ENCODE measurements at places on chromosomes 5 and 9.

DNA sequence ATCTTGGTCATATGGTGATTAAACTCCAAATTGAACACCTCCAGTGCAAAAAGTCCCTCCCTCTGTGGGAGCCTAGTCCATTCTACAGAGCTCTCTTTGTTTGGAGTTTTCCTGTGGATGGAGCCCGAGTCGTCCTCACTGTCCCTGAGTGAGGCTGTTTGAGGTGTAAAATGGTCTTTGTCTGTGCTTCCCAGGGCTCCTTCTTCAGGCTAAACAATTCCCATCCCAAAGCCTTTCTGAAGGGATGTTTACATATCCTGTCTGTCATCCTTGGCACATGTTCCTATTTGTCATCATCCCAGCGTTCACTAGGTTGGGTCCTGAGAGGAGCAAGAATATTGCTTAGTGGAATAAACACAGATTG lies 68.9 kb downstream of the COL27A1 start:
- DNase-seq, result no peak

- no peak for DNase-seq
Measured at GRCh38 chr5:2142456-2142954, 259.8 kb upstream of the IRX4 start.

DNA sequence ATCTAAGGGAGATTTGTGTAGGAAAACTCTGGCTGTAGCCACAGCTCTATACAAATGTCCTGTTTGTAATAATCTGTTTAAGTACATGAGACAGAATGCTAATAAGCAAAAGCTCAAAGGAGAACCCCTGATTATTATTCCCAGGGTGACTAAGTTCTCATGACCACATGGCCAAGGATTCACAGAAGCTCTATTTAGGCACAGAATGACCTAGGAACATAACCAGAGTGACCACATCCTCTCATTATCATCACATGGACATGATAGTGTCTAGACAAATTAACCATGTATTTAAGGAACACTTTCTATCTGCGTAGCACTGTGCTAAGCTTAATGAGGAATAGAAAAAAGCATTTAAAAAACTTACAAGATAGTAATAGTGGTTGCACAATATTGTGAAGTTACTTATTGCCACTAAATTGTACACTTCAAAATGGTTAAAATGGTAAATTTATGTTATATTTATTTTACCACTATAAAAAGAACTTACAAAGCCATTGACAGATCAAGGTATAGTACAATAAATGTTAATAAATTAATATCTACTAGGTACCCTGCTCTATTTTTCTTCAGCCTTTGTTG lies 56.3 kb downstream of the STX17 start:
- no peak for DNase-seq

GRCh38 chr5:68071736-68072135 lies 143.8 kb upstream of the PIK3R1 start:
- no peak for DNase-seq

DNA sequence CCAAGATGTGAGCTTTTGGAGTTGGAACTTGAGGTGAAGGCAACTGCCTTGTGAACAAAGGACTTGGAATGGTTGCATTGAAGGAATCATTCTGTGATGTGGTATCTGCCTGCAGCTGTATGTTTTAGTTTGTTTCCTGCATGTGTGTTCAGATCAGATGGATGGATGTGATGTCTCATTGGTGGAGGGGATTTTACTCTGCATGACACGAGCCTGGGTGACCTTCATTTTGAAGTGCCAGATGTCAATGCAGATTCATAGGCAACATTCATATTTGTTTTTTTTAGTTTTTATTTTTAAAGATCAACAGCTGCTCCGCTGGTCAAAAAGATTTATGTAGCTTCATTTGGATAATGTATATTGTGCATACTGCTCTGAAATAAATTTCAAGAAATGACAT lies 13.5 kb downstream of the FBXL7 start:
- no peak for DNase-seq

DNA sequence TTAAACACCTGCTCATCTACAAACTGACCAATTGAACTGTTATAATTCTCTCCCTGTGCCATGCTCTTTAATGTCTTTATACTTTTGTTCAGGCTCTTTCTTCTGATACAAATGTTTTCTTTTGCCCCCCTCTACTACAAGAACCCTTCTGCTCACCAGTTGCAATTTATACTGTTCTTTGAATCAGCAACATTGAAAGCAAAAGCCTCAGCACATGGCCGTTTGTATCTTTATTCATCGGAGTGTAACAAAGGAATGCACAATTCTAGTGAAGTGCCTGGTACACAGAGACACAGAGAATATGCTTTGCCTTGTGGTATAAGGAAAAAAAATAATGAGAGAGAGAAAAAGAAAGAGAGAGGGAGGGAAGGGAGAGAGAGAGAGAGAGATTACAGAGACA lies 547.1 kb downstream of the CDH12 start:
- DNase-seq, result no peak

DNA sequence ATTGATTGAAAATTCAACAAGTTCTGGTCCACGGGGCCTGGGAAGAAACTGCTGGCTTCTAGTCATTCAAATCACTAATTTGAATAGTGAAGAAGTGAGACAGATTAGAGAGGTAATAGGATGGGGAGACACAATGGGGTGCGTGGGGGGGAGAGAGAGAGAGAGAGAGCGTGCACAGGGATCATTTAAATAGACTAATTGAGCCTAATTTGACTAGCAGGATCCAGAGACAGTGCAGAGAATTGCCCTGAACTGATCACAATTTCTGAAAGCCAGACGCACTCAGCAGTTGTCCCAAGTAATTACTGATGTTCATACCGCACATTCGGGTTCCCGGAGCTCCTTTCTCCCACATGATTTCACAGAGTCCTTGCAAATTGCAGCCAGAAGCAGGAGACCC lies 50.3 kb upstream of the C5orf58 start:
- DNase-seq, result no peak

DNA sequence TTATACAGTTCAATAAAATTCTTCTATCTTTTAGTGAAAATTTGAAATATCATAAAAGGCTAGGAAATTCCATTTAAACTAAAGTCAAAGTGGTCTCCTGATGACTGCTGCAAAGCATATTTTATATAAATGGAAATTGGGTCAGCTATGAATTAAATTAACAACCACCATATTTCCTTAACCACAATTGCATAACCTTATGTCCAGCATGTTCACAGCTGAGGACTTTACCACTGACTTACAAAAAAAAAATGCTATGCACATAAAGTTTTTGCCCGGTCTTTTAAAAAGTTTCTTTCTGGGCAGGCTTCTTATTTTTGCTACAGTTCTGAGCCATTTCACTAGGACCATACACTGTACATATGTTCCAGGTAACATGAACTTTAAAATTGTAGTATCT lies 208.6 kb upstream of the RGMB start:
- DNase-seq, result no peak

GRCh38 chr9:115944166-115944948 lies 209.2 kb upstream of the PAPPA start:
- DNase-seq, result peak; percentile 1

GRCh38 chr9:26058111-26058895 lies 380.1 kb upstream of the TUSC1 start:
- no peak for DNase-seq

- DNase-seq, result peak; percentile 61
Measured at GRCh38 chr9:19127871-19128500, 694 bp upstream of the PLIN2 start.

- DNase-seq, result no peak
Measured at GRCh38 chr5:73067213-73067612, 53.2 kb upstream of the TMEM171 start.

- DNase-seq, result no peak
Measured at GRCh38 chr5:50583621-50584020, 82.8 kb upstream of the PARP8 start.

GRCh38 chr5:157570531-157571200 lies 4.9 kb downstream of the ADAM19 start:
- no peak for DNase-seq

DNA sequence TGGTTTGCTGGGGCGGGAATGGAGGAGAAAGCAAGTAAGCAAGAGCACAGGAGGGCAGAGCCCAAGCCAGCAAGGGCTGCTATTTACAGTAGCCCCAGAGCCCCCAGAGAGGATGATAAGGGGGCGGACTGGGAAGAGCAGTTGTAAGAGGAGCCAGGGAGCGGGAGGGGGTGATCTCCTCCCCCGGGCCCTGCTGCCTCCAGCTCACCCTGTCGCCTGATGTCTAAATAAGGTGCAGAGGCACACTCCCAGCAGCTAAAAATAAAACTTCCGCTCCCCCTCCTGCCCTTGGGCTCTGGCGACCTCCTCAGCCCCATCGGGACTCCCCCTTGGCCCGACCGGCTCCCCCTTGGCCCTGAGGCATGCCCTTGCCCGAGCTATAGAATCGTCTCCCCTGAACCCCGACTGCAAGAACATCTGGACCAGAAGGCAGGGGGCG lies 14.4 kb upstream of the CCDC69 start:
- DNase-seq, result no peak

DNA sequence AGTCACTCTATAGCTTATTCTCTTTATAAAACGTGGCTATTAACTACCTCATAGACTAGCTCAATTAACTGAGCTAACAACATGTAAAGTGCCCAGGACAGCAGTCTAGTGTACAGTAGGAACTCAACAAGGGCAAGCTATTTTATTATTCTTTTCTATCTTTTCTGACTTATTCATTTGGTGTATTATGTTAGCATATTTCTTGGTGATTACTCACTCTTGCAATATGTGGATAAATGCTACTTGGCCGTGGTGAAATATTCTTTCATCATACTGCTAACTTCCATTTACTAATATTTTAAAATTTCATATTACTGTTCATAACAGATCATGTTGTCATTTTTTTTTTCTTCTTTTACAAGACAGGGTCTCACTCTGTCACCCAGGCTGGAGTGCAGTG lies 4.9 kb downstream of the SLC25A51 start:
- no peak for DNase-seq

GRCh38 chr5:178337334-178337741 lies 104.7 kb upstream of the PHYKPL start:
- no peak for DNase-seq

GRCh38 chr5:100550531-100551051 lies 15.4 kb downstream of the FAM174A start:
- peak; percentile 9 for DNase-seq

DNA sequence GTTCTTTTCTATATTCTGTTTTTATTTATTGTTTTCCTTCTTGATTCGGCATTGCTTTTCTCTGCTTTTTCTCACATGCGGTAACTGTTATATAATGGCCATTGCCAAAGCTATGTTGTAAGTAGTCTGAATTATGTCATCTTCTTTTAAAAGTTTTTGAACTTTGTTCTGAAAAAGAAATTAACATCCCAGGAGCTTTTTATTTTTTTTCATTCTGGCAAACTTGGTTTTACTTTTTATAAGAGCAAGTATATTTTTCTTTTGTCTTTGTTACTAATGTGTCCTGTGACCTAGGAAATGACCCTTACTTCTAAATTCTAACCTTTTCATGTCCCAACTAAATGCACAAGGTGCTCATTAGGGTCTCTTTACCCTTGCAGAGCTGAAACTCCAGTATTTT lies 26.7 kb upstream of the IZUMO3 start:
- no peak for DNase-seq

DNA sequence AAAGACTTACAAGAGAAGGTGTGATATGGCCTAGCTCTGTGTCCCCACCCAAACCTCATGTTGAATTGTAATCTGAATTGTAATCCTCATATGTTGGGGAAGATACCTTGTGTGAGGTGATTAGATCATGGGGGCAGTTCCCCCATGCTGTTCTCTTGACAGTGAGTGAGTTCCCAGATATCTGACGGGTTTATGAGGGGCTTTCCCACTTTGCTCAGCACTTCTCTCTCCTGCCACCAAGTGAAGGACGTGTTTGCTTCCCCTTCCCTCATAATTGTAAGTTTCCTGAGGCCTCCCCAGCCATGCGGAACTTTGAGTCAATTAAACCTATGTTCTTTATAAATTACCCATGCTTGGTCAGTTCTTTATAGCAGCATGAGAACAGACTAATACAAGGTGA lies 49.0 kb downstream of the CDO1 start:
- no peak for DNase-seq

DNA sequence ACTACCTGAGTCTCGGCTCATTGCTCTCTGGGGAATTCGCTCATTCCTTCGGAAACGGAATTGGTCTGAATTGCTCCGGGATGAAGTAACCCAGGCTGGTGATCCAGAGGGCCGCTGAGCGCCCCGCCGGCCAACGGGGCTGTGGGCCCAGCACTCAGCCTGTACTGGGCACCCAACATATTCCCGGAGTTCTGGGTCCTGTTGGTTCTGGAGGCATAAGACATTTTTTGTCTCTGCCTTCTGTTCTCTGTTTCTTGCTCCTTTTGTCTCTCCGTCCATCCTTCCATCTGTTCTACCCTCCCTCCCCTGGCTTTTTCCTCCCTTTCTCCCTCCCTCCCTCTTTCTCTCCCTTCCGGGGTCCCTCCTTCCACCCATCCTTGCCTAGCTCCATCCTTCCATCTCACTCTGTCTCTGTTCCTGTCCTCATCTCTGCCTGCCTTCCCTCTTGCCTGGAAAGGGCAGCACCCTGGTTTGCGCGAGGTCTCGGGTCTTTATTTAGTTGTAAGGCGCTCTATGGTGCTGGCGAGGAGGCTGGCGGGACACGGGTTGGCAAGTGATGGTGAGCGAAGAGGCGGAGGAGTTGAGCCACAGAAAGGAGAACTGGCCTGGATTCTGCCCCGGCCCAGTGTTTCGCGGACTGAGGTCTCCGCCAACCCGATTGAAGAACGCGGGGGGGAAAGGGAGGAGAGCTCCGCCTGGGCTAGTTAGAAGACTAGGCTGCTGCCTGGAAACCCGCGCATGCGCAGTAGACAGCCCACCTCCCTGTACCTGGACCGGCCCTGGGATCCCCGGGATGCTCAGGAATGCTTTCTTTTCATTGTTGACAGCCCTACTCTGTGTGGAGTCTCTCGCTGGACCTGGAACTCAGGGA lies 1468.0 kb downstream of the FOXD4L5 start:
- DNase-seq, result peak; percentile 62

- no peak for DNase-seq
Measured at GRCh38 chr9:106880863-106881262, 17.9 kb downstream of the ZNF462 start.

DNA sequence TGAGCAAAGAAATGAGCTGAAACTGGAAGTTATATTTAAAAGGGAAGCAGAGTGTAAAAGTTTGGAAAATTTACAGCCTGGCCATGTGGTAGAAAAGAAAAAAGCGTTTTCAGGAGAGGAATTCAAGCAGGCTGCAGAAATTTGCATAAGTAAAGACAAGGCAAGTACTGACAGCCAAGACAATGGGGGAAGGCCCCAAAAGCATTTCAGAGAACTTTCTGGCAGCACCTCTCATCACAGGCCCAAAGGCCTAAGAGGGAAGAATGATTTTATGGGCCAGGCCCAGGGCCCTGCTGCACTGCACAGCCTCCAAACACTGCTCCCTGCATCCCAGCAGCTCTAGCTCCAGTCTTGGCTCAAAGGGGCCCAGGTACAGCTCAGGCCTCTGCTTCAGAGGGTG lies 169.7 kb downstream of the GLIS3 start:
- no peak for DNase-seq

DNA sequence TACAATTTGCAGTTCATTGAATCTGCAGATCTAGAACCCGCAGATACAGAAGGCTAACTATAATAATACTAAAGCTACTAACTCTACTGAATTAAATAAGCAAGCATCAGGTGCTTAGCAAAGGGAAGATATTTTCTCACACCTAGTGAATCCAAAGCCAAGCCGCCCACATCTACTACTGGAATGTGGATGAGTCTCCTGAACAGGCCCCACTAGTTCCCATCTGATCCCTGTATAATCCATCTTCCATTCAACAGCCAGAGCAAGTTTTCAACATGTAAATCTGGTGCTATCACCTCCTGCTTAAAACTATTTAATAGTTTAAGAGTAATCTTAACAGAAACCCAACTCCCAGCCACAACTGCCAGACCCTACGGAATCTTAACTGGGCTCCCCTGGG lies 18.9 kb downstream of the ARL15 start:
- DNase-seq, result no peak

- DNase-seq, result no peak
Measured at GRCh38 chr9:93996863-93997262, 41.7 kb upstream of the BARX1 start.
